ENCODE measurements at places on chromosomes 6 and 20. TPM values are rescaled to one million over a fixed set of nuclear protein-coding genes. Genes with fewer than 3 reads are reported as not detected.

DNA sequence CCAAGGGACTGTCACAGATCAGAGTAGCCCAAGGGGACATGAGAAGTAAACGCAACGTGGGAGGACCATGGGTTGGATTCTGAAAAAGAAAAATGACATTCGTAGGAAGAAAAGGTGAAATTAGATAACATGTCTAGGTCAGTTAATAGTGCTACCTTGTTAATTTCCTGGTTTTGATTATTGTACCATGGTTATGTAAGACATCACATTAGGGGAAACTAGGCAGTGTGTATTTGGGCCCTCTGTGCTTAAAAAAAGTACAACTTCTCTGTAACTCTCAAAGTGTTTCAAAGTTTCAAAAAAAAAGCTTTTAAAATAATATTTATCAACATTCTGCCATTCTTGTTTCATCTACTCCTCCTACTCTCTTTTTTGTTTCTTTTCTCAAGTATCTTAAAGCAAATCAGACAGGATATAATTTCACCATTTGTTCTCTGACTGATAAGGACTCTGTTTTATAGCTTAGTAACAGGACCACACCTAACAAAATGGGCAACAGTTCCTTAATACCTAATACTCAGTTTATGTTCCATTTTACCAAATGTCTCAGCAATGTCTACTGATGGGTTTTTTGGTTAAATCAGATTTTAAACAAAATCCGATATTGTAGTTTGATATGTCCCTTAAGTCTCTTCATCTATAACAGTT, 97.1 kb upstream of the PLCB4 start:
- no peak for DNase-seq

- no peak for DNase-seq
Measured at GRCh38 chr6:100305209-100305869, 159.4 kb downstream of the SIM1 start.

GRCh38 chr20:5557123-5557522, 193.1 kb upstream of the SHLD1 start:
- DNase-seq = no peak

DNA sequence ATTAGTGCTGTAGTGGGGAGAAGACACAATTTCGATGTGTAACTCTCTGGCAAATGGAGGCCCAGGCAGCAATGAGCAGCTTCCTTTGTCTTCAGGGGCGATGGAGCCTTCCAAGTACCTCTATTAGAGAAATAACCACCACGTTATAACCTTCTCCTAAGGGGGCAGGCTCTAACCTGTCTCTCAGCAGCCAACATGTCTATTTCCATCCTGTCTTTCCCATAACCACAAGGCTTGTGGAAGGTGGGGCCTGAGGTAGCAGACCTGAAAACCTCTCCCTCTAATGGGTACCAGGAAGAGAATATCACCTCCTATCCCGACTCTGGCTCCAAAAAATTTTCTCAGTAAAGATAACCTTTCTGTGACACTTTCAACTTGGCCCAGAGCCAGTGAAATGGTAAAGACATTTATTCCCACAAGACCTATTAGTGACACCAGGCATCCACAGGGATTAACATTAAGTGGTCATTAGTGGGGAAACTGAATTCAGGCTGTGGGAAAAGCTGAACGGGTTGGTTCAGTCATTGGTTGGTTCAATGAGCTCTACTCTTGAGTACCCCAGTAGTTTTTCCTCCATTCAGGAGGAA, 4.0 kb downstream of the PEX6 start:
- no peak for DNase-seq

DNA sequence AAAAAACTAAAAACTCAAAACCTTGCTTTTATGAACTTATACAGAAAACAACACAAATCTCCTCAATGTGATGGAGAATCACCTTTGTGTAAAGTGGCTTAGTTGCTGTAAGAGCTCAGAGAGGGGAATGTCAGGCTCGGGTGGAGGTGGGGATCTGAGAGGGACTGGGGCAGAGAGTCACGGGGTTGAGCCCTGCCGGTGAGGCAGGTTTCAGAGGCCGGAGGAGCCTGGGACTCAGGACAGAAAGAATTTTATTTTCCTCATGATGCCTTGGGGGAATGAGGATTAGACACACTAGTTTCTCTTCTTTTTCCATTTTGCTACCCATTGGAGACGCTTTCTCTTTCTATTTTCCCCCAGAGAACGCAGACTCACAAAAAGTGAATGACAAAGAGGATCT, 252.3 kb upstream of the FOXQ1 start:
- DNase-seq = no peak

The IL17A gene
- total RNA-seq = not detected

- DNase-seq = no peak
Measured at GRCh38 chr20:25309395-25310267, 61.7 kb downstream of the PYGB start.

- no peak for DNase-seq
Measured at GRCh38 chr6:54299542-54300269, 8.5 kb upstream of the TINAG start.

DNA sequence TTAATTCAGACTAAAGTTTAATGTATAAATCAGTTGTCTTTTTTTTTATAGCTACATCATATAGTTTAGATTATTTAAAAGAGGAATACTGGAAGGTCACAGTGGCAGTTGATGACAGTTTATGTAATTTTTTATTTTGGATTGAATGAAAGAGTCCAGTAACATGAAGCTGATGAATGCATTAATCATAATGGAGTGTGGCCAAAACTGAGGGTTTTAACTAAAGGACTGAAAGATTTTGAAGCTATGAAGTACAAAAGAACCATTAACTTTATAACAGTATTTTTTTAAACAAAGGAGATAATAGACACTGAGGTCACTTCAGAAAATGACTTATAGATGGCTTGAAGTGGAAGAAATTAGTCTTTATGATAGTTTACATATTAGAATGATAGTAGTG, 41.3 kb downstream of the TRMT11 start:
- DNase-seq = no peak

The LAMA5 gene
- total RNA-seq = 150 TPM

The SIRPD gene
- total RNA-seq = not detected

GRCh38 chr6:53803081-53803860, 8.5 kb downstream of the LRRC1 start:
- no peak for DNase-seq

The LAMA2 gene
- 91.1 TPM for total RNA-seq

DNA sequence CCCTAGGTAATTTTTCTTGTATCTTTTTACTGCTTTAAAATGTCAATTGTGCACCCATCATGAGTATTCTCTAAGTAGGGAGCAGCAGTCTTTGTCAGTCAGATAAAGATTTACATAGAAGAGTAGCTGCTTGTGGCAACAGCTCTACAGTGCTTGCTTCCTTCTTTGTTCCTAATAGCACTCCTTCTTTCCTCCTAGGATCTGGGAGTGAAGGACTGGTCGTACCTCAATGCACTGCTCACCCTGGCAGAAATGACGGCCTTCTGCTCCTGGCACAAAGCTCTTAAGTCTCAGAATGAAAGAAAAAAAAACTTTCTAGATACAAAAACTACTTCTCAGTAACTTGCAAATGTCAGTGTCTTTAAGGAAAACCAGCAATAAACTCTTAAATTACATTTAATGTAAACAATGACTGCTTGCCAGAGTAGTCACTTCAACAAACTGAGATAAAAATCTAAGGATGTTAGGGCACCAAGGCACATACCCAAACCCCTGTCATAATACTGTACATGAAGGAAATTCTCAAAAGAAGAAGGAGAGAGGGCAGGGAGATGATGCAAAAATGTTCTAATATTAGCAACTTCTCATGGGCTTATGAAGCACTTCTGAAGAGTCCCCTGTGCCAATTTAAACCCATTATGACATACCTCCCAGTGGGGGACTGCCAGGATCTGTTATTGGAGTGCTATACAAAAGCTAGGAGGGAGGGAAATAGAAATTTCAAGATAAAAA, 34.0 kb downstream of the NCOA6 start:
- no peak for DNase-seq

DNA sequence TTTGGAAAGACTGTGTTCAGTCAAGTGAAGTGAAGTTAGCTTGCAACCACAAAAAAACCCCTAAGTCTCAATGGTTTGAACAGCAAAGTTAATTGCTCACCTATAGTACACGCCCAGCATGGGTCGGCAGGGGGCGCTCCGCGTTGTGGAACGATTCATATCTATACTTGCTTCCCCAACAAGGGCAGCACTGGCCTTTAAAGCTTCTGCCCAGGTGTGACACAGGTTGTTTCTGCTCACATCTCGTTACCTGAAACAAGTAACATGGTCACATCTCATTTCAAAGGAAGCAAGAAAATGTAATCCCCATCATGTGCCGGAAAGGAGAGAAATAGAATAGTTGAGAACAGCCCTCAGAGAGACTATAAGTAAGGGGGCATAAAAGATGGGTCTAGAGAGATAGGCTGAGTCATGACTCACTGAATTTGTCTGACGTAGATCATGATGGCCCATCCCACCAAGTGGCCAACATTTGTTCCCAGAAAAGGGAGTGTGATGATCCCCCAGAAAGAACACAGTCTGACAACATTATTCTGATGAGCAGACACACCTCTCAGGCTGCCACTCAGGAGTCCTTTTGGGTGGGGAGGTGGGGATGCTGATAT, 29.0 kb downstream of the HNF4A start:
- DNase-seq = no peak
